ENCODE measurements at places on chromosomes 7 and 10. TPM values are rescaled to one million over a fixed set of nuclear protein-coding genes. Genes with fewer than 3 reads are reported as not detected.
A peak's percentile ranks its signal among the peaks of the same experiment; 100 is the strongest.

- DNase-seq, result no peak
These were observed 126.2 kb upstream of the ACBD5 start for GRCh38 chr10:27366769-27367168.

DNA sequence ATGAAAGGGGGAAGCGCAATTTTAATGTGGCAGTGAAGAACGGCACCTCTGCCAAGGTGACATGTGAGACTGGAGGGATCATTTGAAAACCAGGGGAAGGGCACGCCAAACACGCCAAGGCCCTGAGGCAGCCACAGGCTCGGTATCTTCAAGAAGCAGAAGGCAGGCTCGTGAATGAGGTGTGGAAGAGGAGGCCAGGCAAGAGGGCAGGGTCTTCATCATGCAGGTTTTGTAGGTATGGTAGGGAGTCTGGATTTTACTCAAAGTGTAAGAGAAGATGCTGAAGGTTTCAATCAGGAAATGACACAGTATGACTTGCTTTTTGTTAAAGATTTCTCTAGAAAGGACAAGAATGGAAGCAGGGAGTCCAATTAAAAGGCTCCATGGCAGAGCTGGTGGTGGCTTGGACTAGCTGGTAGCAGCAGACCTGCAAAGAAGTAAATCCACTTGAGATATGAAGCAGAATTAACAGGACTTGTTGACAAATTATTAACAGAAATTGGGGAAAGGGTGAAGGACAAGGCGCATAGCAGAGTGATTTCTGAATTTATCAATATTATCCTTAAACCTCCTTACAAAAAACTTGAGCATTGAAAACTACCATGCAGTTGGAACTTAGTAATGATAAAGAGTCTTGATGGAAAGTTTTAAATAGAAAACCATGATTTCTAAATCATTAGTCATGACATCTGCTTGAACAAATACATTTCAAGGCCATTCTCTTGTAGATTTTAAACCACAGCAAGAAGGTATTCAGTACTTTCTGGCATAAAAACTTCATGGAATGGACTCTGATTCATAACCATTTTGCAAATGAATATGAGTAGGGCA is 70.4 kb downstream of the COA1 start:
- no peak for DNase-seq

- no peak for DNase-seq
These were observed 109.0 kb upstream of the STARD3NL start for GRCh38 chr7:38069052-38069451.

GRCh38 chr10:51743146-51743545 is 43.8 kb upstream of the CSTF2T start:
- DNase-seq, result peak; percentile 47

DNA sequence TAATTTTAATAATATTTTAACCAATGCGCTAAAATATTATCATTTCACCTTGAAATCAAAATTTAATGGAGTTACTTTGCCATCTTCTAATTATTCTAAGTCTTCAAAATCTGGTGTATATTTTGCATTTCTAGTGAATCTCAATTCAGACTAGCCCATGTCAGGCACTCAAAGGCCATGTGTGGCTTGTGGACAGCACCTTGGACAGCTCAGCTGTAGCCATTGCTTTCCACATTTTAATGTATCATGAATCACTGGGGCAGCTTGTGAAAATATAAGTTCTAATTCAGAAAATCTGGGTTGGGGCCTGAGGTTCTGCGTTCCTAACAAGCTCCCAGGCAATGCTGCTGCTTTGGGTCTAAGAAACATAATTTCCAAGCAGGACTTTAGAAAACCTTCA is 57.2 kb downstream of the MGAM2 start:
- DNase-seq, result no peak

GRCh38 chr7:4237296-4238235 is 444.5 kb upstream of the FOXK1 start:
- no peak for DNase-seq

DNA sequence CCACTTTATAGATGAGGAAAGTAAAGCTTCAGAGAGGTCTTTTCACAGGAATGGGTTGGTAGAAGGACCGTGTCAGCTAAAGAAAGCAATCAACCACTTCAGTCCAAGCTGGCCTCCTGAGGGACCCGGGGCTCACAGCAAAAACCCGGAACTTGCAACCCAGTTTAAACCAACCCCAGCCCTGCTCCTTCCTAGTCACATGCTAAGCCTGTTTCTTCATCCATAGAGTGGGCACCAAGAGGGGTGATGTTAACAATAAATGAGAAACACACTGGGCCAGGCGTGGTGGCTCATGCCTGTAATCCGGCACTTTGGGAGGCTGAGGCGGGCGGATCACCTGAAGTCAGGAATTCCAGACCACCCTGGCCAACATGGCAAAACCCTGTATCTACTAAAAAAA is 12.1 kb upstream of the NPFFR1 start:
- no peak for DNase-seq

DNA sequence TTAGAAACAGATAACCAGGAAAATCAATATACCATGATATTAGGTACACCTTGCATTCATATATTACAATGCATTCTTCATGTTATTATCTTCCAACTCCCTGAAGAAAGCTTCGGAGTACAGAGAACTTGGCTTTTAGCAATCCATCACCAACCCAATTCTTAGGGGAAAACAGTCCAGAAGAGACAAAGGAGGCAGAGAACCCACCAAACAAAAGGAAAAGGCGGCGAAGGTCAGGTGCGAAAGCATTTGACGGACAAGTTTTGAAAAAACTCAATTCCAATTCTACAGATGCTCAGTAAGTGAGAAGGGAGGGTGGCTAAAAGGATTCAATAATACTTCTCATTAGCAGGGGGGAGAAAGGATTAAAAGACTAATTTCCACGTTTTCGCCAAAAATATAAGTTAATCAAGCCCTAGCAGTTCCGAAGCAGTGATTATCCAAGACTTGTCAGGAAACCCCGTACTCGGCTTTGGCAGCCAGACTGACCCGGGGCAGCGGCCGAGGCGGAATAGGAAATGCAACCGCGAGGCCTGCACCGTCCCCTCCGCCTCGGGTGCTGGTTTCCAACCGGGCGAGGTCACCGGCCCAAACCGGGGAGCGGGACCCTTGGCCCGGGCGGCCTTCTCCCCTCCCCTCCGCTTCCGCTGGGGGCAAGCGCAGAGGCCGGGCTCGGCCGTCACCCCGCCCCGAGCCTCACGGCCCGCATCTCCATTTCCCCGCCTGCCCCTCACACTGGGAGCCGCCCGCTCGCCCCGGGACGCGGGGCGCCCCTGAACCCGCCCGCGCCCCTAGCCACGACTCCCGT is 747 bp downstream of the GDI2 start:
- peak; percentile 22 for DNase-seq

DNA sequence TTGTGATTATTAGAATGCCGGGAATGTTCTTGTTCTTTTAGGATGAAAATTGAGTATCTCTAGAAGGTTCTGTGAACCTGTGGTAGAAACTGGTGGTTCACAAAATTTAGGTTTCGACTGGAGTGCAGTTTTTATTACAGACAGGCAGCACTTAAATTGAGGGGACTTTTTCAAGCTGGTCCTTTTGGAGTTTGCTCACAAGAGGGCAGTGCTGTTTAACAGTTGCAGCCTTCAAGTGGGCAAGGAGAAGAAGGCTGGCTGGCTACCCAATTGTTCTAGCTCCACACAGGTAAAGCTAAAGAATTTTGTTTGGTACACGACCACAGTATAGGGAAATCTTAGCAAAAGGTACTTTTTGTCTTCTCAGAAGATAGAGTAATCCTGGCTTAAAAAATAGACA is 233.6 kb downstream of the SNX13 start:
- peak; percentile 81 for DNase-seq

- no peak for DNase-seq
These were observed 224.1 kb downstream of the FGFR2 start for GRCh38 chr10:121374121-121374520.

DNA sequence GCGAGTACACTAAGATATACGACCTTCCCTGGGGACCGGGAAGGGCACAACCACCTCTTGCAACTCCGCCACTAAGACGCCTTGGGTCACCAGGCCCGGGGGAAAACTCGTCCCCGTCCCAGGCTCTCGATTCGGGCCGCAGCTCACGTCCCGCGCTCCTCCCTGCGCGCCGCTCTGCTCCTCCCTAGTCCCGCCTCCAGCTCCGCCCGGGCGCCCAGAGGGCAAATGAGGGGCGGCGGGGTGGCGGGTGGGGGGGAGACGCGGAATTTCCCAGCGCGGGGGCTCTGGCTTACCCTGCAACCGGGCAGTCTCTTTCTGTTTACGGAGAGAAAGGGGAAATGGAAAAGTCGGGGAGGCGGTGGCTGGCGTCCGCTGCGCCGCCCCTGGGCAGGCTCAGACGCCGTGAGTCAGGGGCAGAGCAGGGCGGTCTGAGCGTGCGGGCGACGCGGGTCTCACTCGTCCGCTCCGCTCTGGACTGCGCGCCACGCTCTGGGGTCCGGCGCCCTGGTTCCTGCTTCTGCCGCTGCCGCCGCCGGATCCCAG is at the start of gene MAP3K8:
Gene MAP3K8 (plus strand): TSS at position 455 of the 543 bp plus-strand sequence. CDS start 4,755 bp downstream, outside the sequence.
- peak; percentile 92 for DNase-seq

- DNase-seq, result no peak
These were observed at the start of gene PRF1 for GRCh38 chr10:70602665-70603448. Gene PRF1, minus strand, starts transcription at chr10:70602741. Its CDS starts 1,839 bp downstream, at chr10:70600902.

- DNase-seq, result no peak
These were observed 10.0 kb upstream of the CDHR3 start for GRCh38 chr7:105952917-105953595.

DNA sequence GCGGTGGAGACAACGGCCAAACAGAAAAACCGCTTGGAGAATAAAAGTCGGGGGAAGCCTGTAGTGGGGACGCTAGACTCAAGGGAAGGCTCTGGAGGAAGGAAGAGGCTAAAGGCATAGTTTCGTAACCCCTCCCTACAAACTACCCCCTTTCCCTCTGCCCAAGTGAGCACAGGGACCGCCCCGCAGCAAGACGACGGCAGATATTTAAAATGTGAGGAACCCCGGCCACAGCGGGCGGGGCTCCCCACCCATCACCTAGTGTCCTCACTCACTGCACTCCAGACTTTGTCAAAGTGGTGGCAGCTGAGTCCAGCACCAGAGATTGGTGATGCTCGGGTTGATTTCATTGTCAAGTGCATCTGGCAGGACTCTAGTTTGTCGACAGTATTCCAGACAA is 69.1 kb downstream of the PRKAG2 start:
- DNase-seq, result no peak

GRCh38 chr7:112898432-112899290 is 108.5 kb upstream of the TMEM168 start:
- no peak for DNase-seq

- no peak for DNase-seq
These were observed 170.3 kb downstream of the DIP2C start for GRCh38 chr10:519055-519715.

LLCFC1 gene
- not detected for polyA plus RNA-seq

SERPINE1 gene
- 1.9 TPM for polyA plus RNA-seq

OR2A1 gene
- 0.13 TPM for polyA plus RNA-seq

PIK3AP1 gene
- polyA plus RNA-seq, result 2.1 TPM

GBX1 gene
- 5.1 TPM for polyA plus RNA-seq
